ENCODE measurements at places on chromosomes 16 and 17.

GRCh38 chr16:57601801-57602478 lies 26.5 kb upstream of the ADGRG1 start:
- no peak for DNase-seq

DNA sequence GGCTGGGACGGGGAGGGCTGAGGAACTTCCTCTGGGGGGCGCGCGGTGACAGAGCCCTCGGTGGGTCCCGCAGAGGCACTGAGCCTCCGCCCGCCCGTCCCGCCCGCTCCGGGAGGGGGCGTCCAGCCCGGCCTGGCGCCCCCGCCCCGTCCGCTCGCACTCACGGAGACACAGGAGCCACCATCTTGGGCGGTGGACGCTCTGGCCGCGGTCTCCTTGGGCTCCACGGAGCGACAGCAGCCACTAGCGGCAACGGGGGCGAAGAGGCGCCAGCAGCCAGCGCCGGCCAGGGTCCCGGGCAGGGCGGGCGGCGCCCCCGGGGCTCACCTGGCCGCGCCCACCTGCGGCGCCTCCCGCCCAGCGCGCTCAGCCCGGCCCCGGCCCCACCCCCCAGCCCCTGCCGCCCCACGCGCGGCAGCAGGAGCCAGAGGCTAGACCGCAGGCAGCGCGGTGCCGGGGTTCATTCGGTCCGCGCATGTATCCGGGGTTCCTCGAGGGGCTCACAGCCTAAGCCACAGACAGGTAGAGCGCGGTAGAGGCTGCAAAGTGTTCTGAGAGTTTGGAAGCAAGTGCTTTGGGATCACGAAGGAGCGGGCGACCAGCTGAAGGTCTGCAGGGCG lies at the start of gene C17orf113:
Gene C17orf113 (minus strand): TSS at position 209 of the 620 bp plus-strand sequence. CDS start 7,225 bp downstream, outside the sequence.
- peak; percentile 11 for DNase-seq

- no peak for DNase-seq
These were observed 22.9 kb upstream of the ZCCHC14 start for GRCh38 chr16:87515475-87516330.

DNA sequence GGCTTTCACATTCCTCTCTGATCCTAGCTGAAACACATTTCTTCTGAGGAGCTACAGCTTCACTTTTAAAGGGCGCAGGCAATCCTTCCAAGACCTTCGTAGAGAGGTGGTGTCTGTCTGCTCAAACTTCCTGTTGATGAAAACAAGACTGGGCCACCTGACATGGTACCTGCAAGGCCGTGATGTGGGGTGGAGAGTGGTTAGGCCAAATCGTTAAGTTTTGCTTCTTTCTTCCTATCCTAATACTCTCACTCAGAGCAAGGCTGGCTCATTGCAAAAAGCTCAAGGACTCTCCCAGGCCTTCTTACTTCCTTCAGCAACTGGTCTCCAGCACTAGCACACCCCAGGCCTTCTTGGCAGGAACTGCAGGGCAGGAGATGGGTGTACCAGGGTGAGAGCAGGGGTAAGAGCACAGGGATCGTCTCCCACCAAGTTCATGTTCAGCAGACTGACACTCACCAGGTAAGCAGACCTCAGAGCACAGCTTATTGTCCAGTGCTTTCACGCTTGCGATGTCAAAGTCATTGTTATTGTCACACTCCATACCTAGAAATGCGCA lies 10.9 kb upstream of the FOXJ1 start:
- DNase-seq = no peak

DNA sequence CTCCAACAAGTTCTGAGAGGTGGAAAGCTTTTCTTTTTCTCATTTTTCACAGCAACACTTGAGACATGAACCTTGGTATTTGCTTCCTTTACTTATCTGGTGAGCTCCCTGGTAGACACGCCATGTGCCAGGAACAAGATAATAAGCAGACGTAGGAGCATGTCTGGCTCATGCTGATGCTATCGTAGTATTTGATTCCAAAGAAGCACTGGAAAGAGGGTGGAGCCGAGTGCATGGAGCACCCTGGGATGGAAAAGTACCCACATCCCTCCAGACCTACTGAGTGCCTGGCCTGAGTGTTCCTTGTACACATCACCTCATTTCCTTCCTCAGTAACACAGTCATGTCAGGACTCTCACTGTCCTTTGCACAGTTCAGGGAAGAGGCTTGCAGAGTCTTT lies 231.0 kb downstream of the CBLN1 start:
- no peak for DNase-seq

All from activated CD4-positive, CD25-positive, alpha-beta regulatory T cell treated with anti-CD3 and anti-CD28 coated beads, Interleukin-2, amount 50 U/mL, for 16 hours (primary cell).